Astrocyte of the hippocampus (primary cell): ENCODE measurements at places on chromosomes 7 and 10.
A peak's percentile ranks its signal among the peaks of the same experiment; 100 is the strongest.

DNA sequence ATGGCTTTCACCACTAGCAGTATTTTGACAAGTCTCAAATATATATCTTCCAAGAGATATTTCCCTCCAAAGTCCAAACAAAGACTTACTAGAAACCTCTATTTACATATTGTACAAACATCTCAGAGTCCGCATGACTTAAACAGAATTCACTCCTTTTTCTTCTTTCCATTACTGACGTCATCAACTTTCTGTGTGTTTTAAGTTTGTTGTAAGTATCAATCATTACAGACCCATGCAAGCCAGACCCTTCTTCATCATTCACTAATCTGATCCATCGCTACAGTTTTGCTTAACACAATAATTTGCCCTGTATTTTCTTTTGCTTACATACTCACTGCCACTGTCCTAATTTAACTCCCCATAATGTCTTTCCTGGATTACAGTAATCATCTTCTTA, 51.9 kb downstream of the SEMA3A start:
- DNase-seq: no peak

- no peak for DNase-seq
Measured at GRCh38 chr10:114857922-114858629, 36.5 kb downstream of the FHIP2A start.

- no peak for DNase-seq
Measured at GRCh38 chr7:95716357-95717122, 55.8 kb upstream of the DYNC1I1 start.

GRCh38 chr7:135519233-135519688, 9.4 kb upstream of the CNOT4 start:
- no peak for DNase-seq

DNA sequence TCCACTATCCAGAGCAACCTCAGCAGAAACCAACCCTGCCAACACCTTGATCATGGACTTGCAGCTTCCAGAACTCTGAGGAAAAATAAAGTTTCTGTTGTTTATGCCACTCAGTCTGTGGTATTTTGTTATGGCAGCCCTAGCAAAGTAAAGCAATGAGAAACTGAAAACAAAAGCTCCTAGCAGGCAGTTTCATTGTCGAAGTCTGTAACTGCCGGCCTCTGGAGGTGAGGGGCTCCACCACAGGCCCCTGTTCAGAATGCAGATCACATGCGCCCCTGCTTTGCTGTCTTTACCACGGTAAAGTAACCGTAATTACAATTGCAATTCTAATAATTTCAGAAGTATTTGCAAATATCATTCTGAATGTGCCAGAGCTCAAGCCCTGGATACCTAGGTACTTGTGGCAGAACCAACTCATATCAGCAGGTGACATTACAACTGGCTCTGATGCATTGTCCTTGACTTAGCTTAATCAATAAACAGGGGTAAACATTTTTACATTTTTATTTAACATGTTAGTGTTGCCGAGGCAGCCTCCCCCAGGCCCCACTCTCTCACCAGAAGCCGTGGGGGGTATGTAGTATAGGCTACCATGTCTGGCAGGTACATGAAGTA, 193.2 kb downstream of the ELMO1 start:
- no peak for DNase-seq

GRCh38 chr10:80070057-80070456, 8.4 kb upstream of the TMEM254 start:
- peak; percentile 4 for DNase-seq

DNA sequence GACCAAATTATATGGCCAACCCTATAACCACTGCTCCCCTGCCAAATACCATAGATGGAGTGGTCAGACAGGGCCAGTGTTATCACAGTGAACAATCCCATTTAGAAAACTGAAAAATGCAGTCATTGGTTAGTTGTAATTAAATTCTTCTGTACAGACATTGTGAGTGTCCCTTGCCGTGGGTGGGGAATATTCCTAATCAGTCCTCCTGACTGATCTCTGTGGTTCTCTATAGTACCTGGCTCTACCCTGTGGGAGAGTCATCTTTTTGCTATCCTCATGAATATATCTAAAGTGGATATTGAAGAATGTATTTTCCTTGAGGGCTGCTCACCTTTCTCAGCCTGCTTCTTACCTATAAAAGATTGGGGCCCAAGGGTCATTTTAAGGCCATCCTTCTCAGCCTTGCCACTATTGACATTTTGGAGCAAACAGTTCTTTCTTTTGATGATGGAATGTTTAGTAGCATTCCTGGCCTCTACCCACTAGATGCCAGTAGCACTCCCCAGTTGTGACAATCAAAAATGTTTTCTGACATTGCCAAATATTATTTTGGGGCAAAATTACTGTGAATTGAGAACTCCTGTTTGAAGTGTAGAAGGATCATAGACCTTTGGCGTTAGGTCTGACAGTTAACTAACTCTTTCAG, 110.2 kb downstream of the MAPK8 start:
- DNase-seq: peak; percentile 27

DNA sequence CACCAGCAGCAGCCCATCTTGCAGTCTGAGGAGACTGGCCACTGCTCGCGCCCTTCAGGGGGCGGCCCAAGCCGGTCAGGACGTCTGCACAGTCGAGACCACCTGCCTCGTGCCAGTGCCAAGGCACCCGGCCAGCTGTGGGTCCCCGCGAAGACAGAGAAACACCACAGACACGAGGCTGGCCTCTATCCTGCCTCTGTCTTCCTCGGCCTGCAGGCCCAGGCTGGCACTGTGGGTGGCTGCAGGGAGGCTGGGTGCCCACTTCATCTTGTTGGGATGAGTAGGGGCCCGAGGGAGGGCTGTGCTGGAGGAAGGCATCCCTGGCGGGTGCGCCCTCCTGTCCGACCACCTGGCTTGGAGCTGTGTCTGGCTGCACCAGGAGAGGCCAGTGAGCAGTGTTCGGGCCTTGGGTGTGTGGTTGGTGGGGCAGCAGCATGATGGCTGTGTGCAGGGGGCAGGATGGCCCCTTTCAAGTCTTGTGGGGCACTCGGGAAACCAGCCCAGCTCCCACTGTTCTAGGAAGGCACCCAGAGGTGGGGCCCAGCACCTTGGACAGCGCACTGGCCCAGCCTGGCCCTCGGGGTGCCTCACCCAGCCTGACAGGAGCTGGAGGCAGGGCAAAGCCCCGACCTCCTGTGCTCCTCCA, 7.3 kb downstream of the DPYSL4 start:
- peak; percentile 23 for DNase-seq

GRCh38 chr7:127667017-127667670, 15.2 kb downstream of the SND1 start:
- no peak for DNase-seq

DNA sequence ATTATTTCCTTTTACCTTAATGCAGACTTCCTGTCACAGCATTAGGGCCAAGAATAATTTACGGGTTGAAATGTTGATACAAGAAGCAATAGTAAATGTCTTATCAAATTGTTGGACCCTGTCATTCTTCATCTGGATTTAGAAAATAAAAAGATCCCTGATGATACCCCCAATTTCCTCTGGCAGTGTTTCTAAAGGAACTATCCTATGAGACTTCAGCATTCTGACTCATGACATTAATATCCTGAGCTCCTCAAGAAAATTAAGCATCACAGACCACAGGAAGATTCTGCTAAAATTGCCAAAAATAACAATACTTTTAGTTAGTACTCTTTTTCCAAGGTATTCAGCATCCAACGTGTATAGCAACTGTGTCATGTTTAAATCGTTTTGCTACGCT, 490.5 kb upstream of the ANKRD30A start:
- DNase-seq: peak; percentile 57

DNA sequence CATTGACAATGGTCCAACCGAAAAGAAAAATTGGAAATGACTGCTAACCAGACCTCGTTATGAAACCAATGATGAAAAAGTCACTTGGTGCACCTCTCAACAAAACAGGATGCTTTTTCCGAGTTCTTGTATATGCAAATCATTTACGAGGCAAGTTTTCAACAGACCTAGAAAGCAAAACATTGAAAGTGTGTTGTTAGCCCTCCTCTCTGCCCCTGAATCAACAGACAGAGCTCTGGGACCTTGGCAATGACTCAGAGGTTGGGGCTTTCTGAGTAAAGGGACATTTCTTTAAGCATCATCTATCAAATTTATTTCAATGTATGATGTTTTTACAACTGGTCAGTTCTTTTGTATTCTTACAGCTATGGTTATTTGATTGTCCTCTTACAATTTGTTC, 16.3 kb upstream of the DKK1 start:
- peak; percentile 28 for DNase-seq

DNA sequence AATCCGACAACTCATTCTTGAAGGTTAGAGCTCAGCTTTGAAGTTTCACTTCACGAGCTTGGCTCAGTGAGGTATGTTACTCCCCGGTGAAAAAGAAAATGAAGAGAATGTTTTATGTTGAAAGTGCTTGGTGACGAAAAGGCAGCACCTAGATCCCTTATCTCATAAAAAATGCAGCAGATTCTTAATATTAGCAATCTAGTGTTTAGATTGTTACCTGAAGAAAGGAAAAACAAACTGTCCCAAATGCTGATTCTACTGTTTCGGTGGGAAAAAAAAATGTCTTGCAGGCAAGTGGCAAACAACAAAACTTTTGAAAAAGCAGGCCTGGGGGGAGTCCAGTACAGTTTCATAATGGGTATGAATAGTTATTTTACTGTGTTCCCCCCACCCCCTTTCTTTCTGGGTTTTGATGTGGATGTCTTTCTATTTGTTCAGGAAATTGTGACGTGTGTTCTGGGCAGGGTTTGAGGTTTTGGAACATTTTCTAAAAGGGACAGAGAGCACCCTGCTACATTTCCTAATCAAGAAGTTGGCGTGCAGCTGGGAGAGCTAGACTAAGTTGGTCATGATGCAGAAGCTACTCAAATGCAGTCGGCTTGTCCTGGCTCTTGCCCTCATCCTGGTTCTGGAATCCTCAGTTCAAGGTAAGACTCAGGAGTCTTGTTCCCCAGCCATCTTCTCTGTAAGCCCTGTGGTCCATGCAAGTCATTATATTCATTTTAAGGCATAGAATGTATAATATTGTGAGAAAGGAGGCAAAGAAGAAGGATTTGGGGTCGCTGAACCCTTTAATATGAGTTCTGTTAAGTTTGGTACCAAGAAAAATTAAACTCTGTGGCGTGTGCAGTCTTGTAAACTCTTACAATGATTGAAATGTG, at the start of gene SRGN:
Gene SRGN (plus strand): TSS at position 514 of the 881 bp plus-strand sequence. CDS start 55 bp downstream, at position 569.
- no peak for DNase-seq

DNA sequence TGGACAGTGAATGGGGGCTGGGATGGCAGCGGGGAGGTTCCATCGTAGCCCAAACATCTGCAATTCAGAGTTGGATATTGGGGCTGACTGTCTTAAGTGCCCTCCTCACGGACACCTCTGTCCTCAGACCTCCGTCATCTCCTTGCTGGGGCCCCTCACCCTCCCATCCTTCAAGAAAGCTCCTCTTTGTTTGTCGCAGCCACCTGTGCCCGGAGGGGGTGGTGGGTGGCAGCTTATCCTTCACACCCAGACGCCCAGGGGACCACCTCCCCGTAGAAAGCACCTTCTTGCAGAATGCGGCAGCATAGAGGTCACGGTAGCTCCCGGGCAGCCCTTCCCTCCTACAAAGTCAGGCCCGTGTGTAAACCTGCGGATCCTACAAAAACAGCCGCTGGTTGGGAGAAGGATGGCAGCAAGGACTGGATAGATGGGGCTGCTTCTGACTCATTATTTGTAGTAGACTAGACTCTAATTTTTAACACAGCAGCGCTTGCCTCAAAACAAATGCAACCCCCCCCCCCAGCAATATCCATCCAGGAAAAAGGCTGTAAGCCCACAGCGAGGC, 1.3 kb upstream of the PTPRN2 start:
- no peak for DNase-seq

GRCh38 chr10:49502358-49502757, 36.6 kb downstream of the ERCC6 start:
- peak; percentile 51 for DNase-seq

GRCh38 chr10:13904064-13904463, 317.3 kb downstream of the PRPF18 start:
- no peak for DNase-seq

DNA sequence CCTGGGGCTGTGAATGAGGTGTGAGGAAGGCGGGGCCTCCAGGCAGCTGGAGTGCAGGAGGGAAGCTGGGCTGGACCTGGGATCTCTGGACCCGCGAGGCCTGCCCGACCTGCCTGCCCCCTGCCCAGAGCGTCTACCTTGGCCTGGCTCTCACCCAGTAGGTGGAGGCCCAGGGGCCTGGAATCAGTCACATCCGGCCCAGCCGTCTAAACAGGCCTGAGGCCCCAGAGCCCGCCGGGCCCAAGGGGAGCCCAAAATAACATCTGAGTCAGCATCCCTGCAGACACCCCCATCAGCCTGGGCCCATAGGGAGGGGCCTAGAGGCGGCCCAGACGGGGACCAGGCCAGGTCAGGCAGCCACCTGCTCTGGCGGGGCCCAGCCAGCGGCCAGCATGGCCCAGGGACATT, 15.1 kb upstream of the ELN start:
- DNase-seq: peak; percentile 47

GRCh38 chr10:129962031-129962871, 1.8 kb downstream of the EBF3 start:
- no peak for DNase-seq

GRCh38 chr7:10672186-10672585, 301.5 kb upstream of the PHF14 start:
- DNase-seq: no peak

- no peak for DNase-seq
Measured at GRCh38 chr10:5274795-5275194, 78.2 kb downstream of the AKR1C4 start.

DNA sequence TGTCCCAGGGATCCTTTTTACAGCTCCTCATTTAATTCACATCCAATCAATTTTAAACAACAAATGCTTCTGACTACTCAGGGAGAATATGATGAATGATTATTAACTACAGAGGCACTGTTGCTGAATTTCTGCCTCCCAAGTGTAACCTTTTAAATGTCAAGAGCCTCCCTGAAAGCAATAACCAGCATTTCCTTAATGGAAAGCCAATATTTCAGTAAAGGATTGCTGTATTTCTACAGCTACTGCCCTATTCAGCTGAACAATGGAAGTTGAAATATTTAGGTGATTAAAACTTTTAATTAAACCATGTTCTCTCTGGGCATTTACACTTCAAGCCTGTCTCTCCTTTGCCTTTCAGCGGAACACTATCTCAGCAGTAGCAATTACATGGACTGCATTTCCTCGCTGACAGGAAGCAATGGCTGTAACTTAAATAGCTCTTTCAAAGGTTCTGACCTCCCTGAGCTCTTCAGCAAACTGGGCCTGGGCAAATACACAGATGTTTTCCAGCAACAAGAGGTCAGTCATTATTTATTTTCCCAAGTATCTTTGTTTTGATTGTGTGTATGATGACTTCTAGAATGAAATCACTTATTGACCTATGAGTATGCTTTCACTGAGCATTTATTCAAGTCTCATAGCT, 304.7 kb downstream of the BICC1 start:
- no peak for DNase-seq

DNA sequence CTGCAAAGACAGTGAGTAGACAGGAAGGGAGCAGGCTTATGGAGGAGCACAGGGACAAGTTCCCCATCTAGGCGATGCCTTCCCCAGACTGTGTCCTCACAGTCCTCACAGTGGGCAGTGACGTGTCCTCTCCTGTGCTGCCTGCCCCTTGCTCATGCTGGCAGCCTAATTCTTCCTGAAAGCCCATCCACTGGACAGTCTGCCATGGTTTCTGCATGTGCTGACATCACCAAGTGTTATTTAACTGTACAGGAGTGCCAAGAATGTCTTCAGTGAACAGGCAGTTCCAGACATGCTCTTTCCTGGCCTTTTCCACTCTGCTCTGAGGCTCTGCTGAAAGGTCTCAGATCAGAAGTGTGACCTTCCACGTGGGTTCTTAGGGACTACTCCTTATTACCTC, 54.1 kb downstream of the ZNF248 start:
- DNase-seq: no peak
